ENCODE measurements at places on chromosomes 1 and 21. TPM values are rescaled to one million over a fixed set of nuclear protein-coding genes. Genes with fewer than 3 reads are reported as not detected.

ADGRL4 gene
- total RNA-seq, result not detected

PAQR6 gene
- total RNA-seq, result 8.3 TPM

SEMA4A gene
- 4.6 TPM for total RNA-seq

MANEAL gene
- 3.7 TPM for total RNA-seq

RAVER2 gene
- 0.34 TPM for total RNA-seq

MAP3K21 gene
- total RNA-seq, result 0.93 TPM

PRR9 gene
- not detected for total RNA-seq

ZNF683 gene
- 0.34 TPM for total RNA-seq

TTC24 gene
- 2.8 TPM for total RNA-seq

NUP210L gene
- total RNA-seq, result 0.15 TPM

DENND1B gene
- 27.9 TPM for total RNA-seq

ADIPOR1 gene
- 78.5 TPM for total RNA-seq

ANXA9 gene
- total RNA-seq, result not detected

GPR89A gene
- 38.9 TPM for total RNA-seq

MX2 gene
- total RNA-seq, result 74.2 TPM

TCHHL1 gene
- not detected for total RNA-seq

NBPF4 gene
- total RNA-seq, result 0.51 TPM

RAP1GAP gene
- total RNA-seq, result 0.54 TPM

CLCA1 gene
- not detected for total RNA-seq

ITLN2 gene
- total RNA-seq, result not detected

CZIB gene
- total RNA-seq, result 46.7 TPM

COL16A1 gene
- total RNA-seq, result 0.44 TPM

AMY1B gene
- not detected for total RNA-seq

VASH2 gene
- total RNA-seq, result 0.64 TPM

GBP1 gene
- 209 TPM for total RNA-seq

COL18A1 gene
- total RNA-seq, result 7.8 TPM

TMPRSS2 gene
- total RNA-seq, result 0.07 TPM

PDC gene
- not detected for total RNA-seq

BCAN gene
- not detected for total RNA-seq

DDR2 gene
- total RNA-seq, result 0.51 TPM

TMEM269 gene
- 0.32 TPM for total RNA-seq

GJA8 gene
- total RNA-seq, result not detected

NUAK2 gene
- 10.5 TPM for total RNA-seq

DLGAP3 gene
- 0.74 TPM for total RNA-seq

USH2A gene
- total RNA-seq, result not detected

TRPM2 gene
- total RNA-seq, result 35.6 TPM

MAP1LC3C gene
- not detected for total RNA-seq

TMEM125 gene
- total RNA-seq, result not detected

KIF17 gene
- total RNA-seq, result not detected

EDN2 gene
- not detected for total RNA-seq

FNDC10 gene
- total RNA-seq, result 8.8 TPM

FAM151A gene
- not detected for total RNA-seq

LHX4 gene
- not detected for total RNA-seq

RBBP5 gene
- total RNA-seq, result 23.4 TPM
